ENCODE measurements at places on chromosomes 4 and X.

DNA sequence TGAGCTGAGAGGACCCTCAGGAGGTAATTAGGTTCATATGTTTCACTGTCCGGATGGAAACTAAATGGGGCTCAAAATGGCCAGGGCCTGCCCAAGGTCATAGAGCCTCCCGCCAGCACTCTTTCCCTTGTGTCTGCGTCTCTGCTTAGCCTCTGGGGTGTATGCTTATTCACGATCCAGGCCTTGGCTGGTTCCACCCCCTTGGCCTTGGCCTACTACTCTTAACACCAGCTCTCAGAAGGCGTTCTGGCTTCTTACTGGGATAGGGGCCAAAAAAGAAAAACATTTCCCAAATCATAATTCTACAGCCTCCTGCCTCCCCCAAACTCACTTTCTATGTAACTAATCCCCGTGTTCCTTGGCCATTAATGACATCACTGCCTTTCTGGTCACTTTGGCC, 68.8 kb downstream of the RTL5 start:
- DNase-seq, result no peak

GRCh38 chr4:14868426-14869395, 133.6 kb upstream of the CPEB2 start:
- DNase-seq, result no peak

GRCh38 chrX:115387327-115387726, 97.8 kb downstream of the LUZP4 start:
- no peak for DNase-seq

DNA sequence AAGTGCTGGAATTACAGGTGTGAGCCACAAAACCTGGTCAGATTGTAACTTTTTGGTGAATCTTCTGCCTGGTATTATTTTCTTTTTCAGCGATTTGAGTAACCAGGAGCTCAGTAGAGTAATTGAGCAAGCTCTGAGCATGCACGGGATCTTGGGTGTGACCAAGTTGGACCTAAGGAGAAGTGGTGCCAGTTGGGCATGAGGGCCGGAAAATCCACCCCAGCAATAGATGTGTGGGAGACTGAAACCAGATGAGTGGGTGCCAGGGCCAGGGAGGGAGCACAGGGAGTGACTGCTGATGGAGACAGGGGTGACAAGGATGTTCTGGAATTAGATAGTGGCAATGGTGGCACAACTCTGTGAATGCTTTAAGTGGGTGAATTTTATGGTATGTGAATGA, 3.7 kb upstream of the CCNQ start:
- DNase-seq, result no peak

DNA sequence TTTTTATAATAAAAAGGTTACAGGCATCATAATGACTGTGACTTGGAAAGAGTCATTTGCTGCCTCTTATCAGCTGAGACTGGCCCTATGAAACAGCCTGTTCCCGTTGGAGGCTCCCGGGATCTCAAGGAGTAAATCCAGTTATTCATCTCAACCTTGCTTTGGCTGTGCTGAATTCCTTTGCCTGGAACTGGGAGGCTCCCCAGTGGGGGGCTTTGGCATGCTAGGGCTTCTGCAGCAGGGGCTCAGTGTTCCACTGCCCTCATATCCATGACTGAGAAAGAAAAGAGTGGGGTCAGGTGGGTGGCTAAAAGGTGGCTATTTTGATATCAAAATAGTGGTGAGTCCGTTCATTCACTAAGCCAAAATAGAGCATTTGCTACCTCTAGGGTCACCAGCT, 71.2 kb downstream of the TRPC5 start:
- DNase-seq, result no peak

- DNase-seq, result no peak
These were observed 227.1 kb downstream of the FGF13 start for GRCh38 chrX:138484451-138484850.

DNA sequence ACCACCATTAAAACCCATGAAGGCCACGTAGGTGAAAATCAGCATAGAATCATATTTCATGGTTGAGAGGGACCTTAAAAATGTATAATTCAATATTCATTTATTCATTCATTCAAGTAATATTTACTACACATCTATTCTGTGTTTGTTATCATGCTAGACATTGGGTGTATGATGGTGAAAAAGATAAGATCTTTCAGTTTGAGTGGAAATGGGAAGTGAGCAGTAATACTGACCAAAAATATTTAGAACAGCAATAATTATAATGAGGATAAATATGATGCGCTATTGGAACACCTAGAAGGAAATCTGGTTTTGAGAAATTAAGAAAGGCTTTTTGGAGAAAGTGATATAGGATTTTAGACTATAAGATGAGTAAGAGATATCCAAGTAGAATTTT, 28.0 kb downstream of the DKK2 start:
- no peak for DNase-seq

DNA sequence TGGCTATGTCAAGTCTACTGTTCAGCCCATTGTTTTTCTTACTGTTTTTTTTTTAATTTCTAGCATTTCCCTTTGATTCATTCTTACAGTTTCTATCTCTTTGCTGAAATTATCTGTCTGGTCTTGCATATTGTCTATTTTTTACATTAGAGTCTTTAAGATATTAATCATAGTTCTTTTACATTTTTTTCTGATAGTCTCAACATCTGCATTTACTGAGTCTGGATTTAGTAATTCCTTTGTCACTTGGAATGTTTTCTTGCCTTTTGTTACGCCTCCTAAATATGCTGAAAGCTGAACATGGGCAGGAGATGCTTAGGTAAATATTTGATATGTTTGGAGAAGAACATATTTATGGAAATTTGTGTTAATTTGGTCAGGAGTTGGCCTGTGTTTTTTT, 10.4 kb downstream of the JADE3 start:
- DNase-seq, result no peak

GRCh38 chr4:102684610-102685052, 76.1 kb downstream of the MANBA start:
- peak; percentile 71 for DNase-seq

GRCh38 chrX:129512409-129512808, 10.9 kb downstream of the SMARCA1 start:
- no peak for DNase-seq

Measured in AG04450 (cell line).